ENCODE measurements at places on chromosomes 6 and 20.

GRCh38 chr6:100899202-100899601 lies 18.1 kb upstream of the ASCC3 start:
- no peak for DNase-seq

GRCh38 chr6:64252256-64252655 lies 616.7 kb downstream of the PHF3 start:
- no peak for DNase-seq

DNA sequence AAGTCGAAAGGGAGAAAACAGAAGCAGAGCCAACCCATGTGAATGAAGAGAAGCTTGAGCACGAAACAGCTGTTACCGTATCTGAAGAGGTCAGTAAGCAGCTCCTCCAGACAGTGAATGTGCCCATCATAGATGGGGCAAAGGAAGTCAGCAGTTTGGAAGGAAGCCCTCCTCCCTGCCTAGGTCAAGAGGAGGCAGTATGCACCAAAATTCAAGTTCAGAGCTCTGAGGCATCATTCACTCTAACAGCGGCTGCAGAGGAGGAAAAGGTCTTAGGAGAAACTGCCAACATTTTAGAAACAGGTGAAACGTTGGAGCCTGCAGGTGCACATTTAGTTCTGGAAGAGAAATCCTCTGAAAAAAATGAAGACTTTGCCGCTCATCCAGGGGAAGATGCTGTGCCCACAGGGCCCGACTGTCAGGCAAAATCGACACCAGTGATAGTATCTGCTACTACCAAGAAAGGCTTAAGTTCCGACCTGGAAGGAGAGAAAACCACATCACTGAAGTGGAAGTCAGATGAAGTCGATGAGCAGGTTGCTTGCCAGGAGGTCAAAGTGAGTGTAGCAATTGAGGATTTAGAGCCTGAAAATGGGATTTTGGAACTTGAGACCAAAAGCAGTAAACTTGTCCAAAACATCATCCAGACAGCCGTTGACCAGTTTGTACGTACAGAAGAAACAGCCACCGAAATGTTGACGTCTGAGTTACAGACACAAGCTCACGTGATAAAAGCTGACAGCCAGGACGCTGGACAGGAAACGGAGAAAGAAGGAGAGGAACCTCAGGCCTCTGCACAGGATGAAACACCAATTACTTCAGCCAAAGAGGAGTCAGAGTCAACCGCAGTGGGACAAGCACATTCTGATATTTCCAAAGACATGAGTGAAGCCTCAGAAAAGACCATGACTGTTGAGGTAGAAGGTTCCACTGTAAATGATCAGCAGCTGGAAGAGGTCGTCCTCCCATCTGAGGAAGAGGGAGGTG lies 38.7 kb downstream of the ZBTB2 start:
- DNase-seq = no peak

DNA sequence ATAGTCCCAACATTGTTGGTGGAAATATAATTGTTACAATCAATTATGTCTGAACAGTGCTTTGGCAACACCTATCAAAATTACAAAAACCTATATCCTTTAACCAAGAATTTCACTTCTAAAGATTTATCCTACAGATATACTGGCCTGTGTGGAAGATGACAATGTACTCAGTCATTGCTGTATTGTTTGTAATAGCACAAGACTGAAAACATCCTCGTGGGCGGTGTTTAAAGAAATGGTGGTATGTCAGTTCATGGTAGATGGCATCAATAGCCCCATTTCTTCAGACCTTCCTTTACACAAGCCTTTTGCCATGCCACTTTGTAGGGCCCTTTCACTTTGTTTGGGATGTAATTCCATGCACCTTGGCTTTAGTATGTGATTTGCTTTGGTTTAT lies 9.8 kb upstream of the TPBG start:
- no peak for DNase-seq

DNA sequence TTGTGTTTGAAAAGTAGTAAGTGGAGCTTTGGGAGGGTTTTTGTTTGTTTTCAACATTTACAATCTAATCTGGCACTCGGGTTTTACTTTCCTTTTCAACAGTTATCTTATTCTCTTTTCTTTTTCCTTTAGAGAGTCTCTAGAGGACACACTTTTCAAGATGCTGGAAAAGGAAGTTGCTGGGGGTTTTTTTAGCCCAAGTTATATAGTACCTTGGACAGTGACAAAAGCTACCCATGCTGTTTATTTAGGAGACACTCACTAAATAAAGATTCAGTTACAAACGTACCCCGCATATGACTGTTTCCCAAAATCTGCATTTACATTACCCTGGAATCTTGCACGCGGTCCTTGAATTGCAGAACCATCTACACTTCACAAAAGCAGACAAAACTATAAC lies 78.8 kb downstream of the MAP7 start:
- DNase-seq = no peak

GRCh38 chr6:43946641-43947363 lies 176.8 kb downstream of the VEGFA start:
- no peak for DNase-seq

DNA sequence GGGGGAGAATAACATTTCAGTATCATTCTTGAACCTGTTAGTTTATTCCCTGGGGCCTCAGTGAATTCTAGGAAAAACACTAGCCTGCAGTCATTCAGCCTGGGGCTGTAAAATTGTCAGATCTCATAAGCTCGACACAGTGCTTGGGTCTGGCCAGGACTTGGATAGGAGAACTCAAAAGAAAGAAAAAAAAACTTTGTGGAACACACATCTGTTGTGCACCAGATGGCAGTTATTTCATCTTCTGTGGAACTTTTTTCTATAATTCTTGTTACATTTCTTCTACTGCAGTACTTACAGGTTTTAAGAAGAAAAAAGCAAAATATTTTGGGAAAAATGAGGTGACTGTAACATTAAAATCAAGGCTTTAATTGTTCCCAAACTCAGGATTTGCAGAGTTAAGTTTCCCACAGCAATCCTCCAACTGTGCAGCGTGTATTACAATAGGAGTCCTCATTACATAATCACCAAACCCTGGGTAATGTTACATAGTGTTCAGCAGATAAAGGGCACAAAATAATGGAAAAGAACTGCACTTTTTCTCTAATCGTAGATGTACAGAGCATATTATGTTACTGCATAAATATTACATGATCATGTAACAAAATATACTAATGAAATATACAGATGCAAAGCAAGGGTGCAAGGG lies 531.1 kb upstream of the CITED2 start:
- DNase-seq = no peak

DNA sequence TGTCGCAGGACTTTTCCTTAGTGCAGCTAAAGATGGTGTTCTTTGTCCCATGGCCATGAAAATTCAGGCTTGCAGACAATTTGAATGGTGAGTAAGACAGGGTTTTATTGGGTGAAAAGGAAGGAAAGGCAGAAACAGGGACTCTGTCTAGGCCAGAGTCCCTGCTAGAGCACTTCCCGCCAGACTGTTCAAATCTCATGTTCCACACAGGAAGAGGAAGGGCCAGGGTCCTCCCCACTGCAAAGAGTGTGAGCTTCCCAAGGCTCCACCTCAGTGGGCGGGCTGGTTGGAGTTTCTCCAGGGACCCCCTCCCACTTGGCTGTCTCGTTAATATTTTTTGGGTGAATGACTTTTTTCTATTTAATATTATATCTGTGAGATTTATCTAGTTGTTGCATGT lies 29.0 kb downstream of the COL19A1 start:
- DNase-seq = no peak

DNA sequence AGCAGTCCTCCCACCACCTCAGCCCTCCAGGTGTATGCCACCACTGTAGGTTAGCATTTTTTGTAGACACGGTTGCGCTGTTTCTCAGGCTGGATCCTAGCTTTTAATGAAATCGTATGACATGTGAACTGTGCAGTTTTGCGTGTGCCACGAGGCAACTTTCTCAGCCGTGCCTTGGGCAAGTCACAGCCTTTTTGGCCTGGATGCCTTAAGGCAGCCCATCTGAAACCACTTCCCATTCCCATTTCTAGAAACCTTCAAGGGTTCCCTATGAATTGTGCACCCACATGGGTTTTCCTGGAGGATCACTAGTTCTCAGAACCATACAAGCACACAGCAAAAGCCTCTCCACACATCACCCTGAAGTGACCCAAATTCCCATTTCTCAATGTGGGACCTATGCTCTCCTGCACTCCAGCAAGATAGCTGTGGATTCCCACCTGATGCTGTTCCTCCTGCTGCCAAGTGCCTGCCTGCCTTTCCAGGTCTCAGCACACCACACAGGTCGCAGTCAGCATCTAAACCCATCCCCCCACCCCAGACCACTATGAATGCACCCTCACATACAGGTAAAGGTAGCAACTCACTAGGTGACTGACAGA lies 28.9 kb downstream of the SNX5 start:
- no peak for DNase-seq

- no peak for DNase-seq
These were observed 809.3 kb downstream of the HACE1 start for GRCh38 chr6:104050455-104050854.

GRCh38 chr6:82954356-82954755 lies 111.3 kb downstream of the UBE3D start:
- no peak for DNase-seq

DNA sequence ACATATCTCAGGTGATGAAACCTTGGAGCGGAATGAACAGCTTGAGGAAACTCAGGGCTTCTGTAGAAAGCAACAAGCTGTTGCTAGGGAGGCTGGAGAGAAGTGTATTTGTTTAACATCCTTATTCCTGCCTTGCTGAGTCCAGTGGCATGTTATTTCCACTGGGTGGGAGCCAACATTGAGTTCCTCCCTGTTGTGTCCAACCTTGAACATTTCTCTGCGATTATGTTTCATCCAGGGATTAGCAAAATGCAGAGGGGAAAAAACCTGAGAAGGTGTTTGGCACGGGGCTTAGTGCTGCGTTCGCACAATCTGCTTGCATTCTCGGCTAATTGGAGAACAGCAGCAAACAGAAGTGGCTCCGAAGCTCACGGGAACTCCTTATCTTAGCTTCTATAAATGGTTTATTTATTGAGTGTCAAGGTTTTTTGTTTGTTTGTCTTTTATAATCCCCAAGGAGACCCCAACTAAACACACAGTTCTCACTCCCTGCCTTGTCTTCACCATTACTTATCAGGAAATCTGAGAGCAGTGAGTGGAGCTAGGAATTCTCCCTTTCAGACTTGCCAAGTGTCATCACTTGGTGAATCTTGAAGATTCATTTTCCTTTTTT lies 412.8 kb downstream of the CDC5L start:
- DNase-seq = no peak

- DNase-seq = no peak
These were observed at the start of gene TRAPPC3L for GRCh38 chr6:116545651-116546050. TRAPPC3L (minus strand) TSS chr6:116545684; CDS start chr6:116545514, 170 bp downstream.

DNA sequence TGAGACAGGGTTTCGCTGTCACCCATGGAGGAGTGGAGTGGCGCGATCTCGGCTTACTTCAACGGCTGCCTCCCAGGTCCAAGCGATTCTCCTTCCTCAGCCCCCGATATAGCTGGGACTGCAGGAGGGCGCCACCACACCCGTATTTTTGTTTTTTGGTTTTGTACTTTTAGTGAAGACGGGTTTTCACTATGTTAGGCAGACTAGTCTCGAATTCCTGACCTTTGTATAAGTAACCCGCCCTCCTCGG lies 115.4 kb upstream of the BTN3A2 start:
- no peak for DNase-seq

DNA sequence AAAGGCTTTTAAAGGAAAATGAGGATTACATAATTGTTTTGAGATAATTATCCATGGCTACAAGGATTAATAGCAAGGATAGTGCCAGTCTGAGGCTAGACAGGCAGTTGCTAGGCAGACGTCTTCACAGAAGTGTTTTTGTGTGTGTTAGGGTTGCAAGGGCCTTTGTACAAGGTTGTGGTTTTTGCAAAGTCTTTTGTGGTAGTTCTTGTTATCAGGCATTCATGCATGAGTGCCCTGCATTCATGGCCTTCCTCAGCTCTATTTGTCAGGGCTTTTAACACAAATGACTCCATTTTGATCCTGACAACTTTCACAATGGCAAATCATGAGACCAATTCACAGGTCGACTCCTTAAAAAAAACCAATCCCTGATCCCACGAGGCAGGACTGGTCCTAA lies 68.1 kb upstream of the TXNDC5 start:
- DNase-seq = no peak

DNA sequence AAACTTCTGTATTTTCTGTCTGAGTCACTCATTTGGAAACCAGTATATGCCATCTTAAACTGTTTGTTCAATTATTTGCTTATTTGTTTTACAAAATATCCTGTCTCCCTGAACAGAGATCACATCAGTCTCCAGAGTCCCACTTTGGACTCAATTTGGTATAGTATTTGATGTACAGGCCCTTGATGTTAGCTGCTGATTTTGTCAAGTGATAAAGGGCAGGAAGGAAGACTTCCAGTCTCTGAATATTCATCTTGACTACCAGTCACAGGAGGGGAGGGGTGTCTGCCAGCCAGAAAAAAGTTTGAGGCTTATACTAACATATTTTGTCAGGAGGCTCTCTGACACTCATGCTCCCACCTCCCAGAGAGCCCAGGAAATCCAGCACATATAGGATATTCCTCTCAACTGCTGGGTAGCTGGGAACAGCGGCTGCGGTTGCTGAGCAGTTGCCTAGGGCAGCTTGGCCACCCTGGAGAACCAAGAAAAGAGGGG lies 376.8 kb upstream of the RUNX2 start:
- no peak for DNase-seq

- no peak for DNase-seq
These were observed 73.4 kb upstream of the SIM1 start for GRCh38 chr6:100538086-100538485.

DNA sequence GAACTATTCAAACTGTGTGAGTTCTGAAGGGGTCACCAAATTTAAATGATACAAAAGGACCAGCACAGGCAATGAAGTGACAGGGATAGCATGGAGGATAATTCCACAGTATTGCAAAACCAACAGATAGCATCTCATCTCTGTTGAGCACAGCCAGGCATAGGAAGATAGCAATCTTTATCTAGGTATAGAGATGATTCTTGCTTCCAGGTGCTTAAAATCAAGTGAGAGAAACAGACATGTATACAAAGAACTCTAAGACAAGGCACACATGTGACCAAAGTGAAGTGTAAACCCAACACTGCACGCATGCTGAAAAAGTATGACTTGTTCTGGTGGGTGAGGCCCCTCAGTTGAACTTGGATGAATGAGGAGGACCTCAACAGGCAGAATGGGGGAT lies 48.4 kb upstream of the ARMC2 start:
- DNase-seq = no peak

GRCh38 chr6:13908955-13909381 lies 15.8 kb upstream of the RNF182 start:
- peak; percentile 25 for DNase-seq

GRCh38 chr20:26214991-26215390 lies 518.3 kb upstream of the ZNF337 start:
- no peak for DNase-seq

DNA sequence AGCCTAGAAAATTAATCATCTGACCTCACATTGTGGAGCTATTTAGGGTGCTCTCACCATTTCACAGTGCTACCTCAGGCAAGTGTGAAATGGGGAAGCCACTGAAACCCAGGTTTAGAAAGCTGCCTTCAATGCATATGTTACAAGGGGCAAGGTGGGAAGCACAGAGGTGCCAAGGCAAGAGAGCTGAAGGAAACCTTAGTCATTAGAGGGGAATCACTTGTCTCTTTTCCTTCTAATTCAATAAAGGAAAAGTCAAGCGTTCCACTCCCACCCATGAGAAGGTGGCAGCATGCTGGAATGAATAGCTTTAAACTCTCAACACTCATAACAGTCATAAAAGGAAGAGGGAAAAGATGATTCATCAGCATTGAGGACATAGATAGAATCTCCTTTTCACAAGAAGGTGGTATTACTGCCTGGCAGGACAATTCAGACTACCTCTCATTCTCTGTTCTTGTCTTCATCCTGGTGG lies 251.9 kb upstream of the IRAK1BP1 start:
- no peak for DNase-seq

GRCh38 chr6:156507106-156507505 lies 270.1 kb upstream of the ARID1B start:
- no peak for DNase-seq

GRCh38 chr6:170480050-170480692 lies 72.9 kb downstream of the PSMB1 start:
- no peak for DNase-seq

Measured in activated T-cell treated with anti-CD3 and anti-CD28 coated beads, Interleukin-2, amount 50 U/mL, for 1 hour (primary cell).